ENCODE measurements at places on chromosomes 7 and 10. TPM values are rescaled to one million over a fixed set of nuclear protein-coding genes. Genes with fewer than 3 reads are reported as not detected.

HOXA5 gene
- 107 TPM for total RNA-seq

ZNF117 gene
- 26.9 TPM for total RNA-seq

AFAP1L2 gene
- 4.0 TPM for total RNA-seq

WEE2 gene
- not detected for total RNA-seq

FHIP2A gene
- total RNA-seq = 22.5 TPM

AGR3 gene
- total RNA-seq = not detected

CYP3A5 gene
- total RNA-seq = 5.8 TPM

TRIM50 gene
- 0.13 TPM for total RNA-seq

PAPSS2 gene
- 1.2 TPM for total RNA-seq

PON3 gene
- not detected for total RNA-seq

GRID1 gene
- total RNA-seq = 9.1 TPM

CRHR2 gene
- total RNA-seq = 0.93 TPM

FRAT1 gene
- 3.3 TPM for total RNA-seq

PNLIP gene
- not detected for total RNA-seq

NUTM2A gene
- 3.6 TPM for total RNA-seq

IFT22 gene
- total RNA-seq = 26.1 TPM

GRM3 gene
- not detected for total RNA-seq

POU6F2 gene
- total RNA-seq = not detected

NANOS1 gene
- total RNA-seq = 23.0 TPM

VWA2 gene
- total RNA-seq = 0.08 TPM

PTPRN2 gene
- 13.5 TPM for total RNA-seq

OIT3 gene
- total RNA-seq = not detected

TMEM176B gene
- 134 TPM for total RNA-seq

ACBD7 gene
- total RNA-seq = 1.6 TPM

Measured in motor neuron (in vitro differentiated cells).